Chondrocyte (in vitro differentiated cells): ENCODE measurements at places on chromosomes 6 and 20.

DNA sequence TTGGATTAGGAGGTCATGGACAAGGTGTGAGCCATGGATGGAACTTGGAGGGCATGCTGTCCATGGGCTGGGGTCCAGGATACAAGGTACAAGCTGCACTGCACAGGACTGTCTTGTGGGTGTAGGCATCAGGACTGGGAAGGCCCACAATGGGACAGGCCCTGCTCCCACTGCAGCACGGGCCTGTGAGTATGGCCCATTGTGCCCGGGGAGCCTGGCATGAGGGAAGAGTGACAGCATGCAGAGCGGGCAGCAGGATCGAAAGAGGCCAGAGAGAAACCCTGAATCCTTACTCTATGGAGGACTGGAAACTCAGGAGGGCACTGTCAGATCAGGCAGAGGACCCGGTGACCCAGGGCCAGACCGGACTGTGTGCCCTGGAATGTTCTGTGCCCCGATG lies 211.3 kb downstream of the PREX1 start:
- DNase-seq: peak; percentile 71

- no peak for DNase-seq
Observed at GRCh38 chr6:108839083-108839642, 9.1 kb upstream of the ARMC2 start.

- no peak for DNase-seq
Observed at GRCh38 chr20:43744151-43744611, 17.4 kb upstream of the GTSF1L start.

- DNase-seq: no peak
Observed at GRCh38 chr6:151095538-151096254, 144.1 kb upstream of the AKAP12 start.

- DNase-seq: peak; percentile 96
Observed at GRCh38 chr20:30811885-30812671, 445.4 kb upstream of the DEFB115 start.

DNA sequence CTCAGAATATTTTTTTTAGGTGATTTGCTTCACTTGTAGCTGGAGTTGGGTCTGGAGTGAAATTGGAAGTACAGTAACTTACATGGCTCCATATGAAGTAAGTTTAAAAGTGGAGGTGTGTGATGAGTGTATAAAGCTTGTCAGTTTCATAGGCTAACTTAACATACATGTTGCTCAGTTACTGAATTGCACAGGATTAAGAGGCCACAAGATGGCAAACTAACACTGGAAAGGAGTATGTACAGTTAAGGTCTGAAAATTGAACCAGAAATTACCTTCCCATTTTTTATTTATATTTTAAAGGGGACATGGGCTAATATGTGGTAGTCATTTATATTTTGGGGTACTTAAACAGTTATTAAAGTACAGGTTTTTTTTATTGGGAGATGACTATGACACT lies 45.3 kb upstream of the SMIM8 start:
- DNase-seq: no peak

- DNase-seq: no peak
Observed at GRCh38 chr20:51446656-51447055, 95.9 kb downstream of the NFATC2 start.

GRCh38 chr6:139823099-139823807 lies 448.8 kb upstream of the CITED2 start:
- DNase-seq: no peak

GRCh38 chr20:25257130-25257529 lies 9.2 kb downstream of the PYGB start:
- DNase-seq: no peak

DNA sequence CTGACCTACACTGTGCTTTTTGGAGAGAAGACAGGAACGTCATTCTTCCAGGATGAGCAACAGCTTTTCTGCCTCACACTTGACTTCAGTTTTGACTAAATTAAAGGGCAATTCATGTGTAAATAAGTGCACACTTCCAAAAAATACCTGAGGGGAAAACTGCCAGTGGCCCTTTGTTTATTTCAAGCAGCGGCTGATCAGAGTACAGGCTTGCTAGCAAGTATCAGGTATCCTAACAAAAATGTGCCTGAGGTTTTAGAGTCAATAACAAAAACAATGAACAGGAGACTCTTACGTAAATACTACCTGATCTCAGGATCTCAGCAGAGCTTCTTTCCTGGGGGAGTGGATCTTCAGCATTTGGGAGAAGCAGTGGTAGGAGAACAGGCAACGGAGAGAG lies 12.4 kb downstream of the LY86 start:
- no peak for DNase-seq

DNA sequence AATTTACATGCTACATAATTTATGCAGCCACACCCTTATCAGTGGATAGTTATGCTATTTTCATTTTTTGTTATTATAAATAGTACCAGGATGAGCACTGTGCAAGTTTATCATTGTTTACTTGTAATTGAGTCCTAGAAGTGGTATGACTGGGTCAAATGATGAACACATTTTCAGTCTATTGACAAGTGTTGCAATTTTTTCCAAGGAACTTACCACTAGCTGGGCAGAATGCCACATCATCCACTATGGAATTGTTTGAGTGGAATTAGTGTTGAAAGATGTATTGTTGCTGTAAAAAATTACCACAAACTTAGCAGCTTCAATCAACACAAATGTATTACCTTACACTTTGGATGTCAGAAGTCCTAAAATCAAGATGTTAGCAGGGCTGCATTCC lies 38.1 kb upstream of the OPN5 start:
- no peak for DNase-seq

GRCh38 chr6:36283608-36284007 lies 13.7 kb downstream of the PNPLA1 start:
- DNase-seq: no peak

GRCh38 chr6:9745966-9746365 lies 668.9 kb downstream of the TFAP2A start:
- no peak for DNase-seq

DNA sequence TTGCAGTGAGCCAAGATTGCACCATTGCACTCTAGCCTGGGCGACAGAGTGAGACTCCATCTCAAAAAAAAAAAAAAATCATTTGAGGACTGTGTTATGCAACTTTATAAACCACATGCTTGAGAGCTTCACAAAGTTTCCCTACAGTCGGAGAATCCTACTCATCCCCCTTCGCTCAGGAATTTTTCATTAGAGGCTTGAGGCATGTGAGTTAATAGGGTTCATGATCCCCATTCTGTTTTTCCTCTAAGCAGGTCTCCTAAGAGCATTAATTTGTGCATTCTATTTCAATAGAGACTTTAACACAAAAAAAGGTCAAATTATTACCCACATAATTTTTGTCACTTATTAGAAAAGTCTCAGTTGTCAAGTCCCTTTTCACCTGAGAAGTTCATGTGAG lies 103.7 kb upstream of the SOX4 start:
- no peak for DNase-seq

- no peak for DNase-seq
Observed at GRCh38 chr6:28810659-28811053, 113.1 kb downstream of the TRIM27 start.

GRCh38 chr6:150410399-150410798 lies 41.6 kb downstream of the IYD start:
- no peak for DNase-seq

- DNase-seq: no peak
Observed at GRCh38 chr20:13101706-13102105, 92.9 kb downstream of the SPTLC3 start.

DNA sequence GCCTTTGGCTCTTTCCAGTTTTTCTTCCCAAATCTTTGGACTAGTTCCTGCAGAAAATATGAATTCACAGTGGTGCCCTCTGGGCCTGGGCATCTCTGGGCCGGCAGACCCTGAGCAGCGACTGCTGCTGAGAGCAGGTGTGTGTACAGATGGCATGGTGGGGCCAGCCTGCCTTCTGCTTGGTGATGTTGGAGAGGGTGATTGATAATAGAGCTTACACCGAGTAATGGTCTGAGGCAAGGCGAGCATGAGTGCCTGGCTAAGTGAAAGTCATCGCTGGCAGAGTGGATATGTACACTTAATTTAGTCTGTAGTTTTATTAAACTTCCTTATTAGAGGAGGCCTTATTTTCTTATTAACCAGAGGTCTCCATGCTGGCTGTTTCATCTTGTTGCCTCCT lies 156.9 kb downstream of the CDKAL1 start:
- DNase-seq: no peak

- DNase-seq: no peak
Observed at GRCh38 chr20:17605131-17605660, 35.3 kb downstream of the DSTN start.

- DNase-seq: no peak
Observed at GRCh38 chr20:44911264-44911921, 1.5 kb downstream of the PABPC1L start.

GRCh38 chr6:11058406-11058805 lies 14.3 kb upstream of the ELOVL2 start:
- DNase-seq: no peak

DNA sequence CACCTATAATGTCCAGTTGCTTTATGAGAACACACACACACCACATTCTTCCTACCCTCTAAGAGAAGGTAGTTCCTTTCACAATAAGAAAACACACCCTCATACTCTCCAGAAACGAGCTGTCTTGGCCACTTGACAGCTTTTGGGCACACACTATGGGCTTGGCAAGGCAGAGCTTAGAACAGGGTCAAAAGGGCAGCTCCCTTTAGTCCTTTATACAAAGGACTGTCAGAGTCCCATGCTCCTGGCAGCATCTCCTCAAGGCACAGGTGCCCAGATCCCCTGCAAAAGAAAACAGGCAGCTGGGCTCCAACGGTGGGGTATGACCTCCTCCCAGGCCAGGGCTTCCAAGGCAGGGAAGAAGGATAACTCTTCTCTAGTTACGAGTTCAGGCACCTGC lies 4.9 kb upstream of the LYRM2 start:
- DNase-seq: no peak

DNA sequence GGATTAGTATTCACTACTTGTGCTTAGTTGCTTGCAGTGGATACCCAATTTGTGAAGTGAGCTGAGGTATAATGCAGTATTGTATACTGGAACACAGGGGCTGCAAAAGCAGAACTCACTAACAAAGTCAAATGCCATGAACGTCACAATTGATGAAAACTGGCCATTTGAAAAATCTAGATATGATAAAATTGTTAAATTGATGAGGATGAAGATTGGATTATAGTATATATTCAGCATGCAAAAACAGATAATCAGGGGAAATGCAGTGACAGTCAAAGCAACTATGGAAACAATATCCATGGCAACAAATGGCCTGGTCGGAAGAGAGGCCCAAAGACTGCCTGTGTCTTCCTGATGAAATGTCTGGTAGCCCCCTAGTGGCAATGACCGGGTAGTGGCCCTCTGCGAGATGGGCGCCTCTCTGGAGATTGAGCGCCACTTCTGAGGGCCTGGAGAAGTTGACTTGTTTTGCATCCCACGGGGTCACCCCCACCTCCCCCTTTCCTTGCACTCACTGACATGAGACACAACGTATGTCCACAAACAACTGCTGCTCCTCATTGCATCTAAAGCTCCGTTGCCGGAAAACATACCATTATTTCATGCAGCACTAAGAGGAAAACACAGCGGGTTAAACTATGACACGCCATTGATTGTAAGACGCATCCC lies 43.6 kb downstream of the C6orf15 start:
- no peak for DNase-seq

DNA sequence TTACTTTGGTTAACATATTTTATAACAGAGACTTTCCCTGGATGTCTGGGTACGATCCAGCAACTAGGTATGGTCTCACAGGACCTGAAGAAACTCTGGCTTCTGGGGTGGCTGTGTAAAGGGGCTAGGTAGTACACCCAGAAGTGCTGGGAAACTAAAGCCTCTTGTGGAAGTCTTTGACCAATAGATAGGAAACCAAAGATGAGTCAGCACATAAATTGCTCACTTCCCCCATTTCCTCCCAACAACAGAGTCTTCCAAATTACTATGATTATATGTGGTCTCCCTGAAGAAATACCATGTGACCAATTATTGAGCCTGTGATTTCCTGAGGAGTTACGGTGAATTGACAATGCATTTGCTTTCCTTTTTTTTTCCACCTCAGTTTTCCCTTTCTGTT lies 26.8 kb upstream of the TBX18 start:
- no peak for DNase-seq

- DNase-seq: no peak
Observed at GRCh38 chr6:73393278-73393677, 1.4 kb upstream of the DDX43 start.

DNA sequence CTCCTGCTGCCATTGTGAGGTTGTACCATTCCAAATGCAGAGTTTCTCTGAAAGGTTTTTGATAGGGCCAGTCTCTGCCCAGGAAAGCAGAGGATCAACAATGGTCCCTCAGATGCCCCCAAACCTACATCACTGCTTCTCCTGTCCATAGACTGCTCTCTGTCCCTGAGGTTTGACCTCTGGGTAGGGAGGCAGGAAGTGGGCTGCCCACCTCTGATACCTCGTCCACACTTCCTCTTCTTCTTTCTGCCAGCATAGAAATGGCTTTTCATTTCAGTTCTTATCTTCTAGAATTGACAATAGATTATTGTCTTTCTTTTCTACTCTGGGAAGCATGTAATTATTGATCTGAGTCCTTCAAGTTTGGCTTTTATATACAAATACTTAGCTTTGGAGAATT lies 170.6 kb downstream of the TRMT11 start:
- DNase-seq: no peak

DNA sequence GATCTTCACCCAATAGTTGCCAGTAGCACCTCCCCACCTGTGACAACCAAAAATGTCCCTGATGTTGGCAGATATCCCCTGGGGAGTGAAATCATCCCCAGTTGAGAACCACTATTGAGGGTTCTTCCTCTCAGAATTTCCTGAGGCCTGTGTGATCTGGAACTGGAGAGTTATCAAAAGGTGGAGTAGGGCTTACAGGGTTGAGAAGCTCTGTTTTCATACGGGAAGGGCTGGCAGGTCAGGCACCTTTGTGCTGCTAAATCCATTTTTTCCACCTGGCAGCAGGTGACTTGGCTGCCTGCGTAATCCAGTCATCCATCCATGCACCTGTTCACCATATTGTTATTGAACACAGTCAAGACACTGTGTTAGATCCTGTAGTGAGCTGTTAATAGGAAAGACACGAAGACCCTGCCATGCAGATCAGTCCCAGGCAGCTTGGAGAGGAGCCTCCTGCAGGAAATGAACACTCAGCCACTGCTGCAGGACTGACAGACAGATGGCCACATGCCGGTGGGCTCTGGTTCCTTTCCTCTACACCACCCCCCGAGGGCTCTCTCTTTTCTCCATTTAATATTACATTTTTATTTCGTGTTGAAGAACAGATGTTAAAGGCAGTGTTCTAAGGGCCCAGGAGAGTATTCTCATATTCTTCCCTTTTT lies 5.4 kb downstream of the DUSP22 start:
- no peak for DNase-seq

- no peak for DNase-seq
Observed at GRCh38 chr6:157789861-157790260, 33.2 kb upstream of the SNX9 start.

GRCh38 chr6:44012078-44012493 lies 115.2 kb downstream of the MRPL14 start:
- no peak for DNase-seq

DNA sequence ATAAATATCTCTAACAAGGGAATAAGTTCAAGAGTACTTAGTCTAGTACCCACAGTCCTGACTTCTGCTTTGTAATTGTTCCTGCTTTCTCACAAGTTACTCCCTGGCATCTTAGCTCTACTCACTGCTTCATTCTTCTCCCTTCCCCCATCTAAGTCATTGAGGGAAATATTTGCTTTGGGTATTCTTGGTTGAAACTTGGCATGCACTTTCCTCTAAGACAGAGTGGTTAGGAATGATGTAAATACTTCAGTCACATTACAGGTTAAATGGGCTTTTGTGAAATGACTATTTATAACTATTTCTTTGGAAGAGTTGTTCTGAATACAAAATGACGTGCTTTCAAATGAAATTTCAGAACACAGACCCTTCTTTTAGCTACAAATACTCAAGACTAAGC lies 67.7 kb upstream of the PLEKHG1 start:
- DNase-seq: no peak
